C1 segment of cervical spinal cord (tissue), 14 donors: ENCODE measurements at places on chromosomes 3 and 15.
A peak's percentile ranks its signal among the peaks of the same experiment; 100 is the strongest.

- no peak for DNase-seq
These were observed 150.5 kb downstream of the RSRC1 start for GRCh38 chr3:158260392-158260791.

DNA sequence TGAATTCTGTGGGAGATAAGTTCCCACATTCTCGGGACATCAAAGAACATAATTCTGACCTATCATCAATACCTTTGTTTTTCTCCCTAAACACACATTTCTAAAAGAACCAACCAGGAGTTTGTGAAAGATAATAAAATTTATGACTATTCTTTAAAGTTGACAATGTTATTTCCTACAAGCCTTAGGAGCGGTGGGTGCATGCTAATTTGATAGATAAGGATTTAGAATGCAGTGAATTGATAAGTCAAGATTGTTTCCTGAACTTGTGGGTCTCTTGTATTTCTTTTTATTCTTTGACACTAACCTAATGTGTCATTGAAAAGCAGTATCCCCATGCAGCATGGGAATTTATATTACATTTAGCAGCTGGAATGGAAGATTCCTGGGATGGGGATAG is 10.3 kb upstream of the UBE2E2 start:
- DNase-seq: no peak

DNA sequence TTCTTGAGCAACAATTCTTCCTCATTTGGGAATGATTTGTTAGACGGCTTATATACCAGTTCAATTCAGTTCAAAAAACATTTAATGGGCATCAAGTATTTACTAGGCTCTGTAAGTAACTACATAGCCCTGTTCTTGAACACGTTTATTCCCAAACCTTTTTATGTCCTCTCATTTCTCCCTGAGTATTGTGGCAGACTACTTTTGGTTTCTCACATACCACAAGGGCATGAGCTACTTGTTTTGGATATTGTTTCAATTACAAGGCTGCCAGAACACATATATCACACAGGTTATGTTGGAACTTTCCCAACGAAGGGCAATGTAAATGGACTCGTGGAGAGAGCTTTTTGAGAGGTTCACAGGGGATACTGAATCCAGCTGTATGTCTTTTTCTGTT is 363.8 kb upstream of the NAALADL2 start:
- DNase-seq: no peak

DNA sequence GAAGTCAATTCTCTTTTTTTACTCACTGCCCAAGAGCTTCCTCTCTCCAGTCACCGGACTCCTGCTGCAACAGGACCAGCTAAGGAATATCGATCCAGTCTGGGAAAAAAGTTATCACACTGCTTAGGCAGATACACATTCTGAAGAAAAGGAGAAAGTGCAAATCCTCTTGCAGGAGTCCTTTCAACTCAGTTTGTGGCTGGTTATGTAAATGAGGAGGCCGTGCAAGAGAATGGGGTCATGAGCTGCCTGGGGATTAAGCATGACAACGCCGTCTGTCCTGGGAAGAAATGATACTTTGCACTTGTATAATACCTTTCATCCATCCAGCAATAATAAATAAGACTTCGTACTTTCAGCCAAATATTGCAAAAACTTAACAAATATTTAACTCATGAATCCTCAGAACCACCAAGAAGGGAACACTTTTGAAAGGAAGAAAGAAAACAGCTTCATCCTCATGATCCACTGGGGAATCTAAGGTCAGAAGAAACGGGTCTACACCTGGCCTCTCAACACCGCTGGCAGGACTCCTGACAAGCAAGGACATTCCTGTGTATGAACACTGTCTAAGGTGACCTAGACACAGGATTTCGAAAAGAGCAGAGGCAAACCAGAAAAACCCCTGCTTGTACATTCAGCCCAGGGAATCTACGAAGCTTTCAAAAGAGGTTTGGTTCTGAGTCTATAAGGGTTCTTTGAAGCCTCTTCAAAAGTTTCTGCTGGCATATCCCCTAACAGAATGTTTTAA is 13.1 kb upstream of the WWTR1 start:
- no peak for DNase-seq

DNA sequence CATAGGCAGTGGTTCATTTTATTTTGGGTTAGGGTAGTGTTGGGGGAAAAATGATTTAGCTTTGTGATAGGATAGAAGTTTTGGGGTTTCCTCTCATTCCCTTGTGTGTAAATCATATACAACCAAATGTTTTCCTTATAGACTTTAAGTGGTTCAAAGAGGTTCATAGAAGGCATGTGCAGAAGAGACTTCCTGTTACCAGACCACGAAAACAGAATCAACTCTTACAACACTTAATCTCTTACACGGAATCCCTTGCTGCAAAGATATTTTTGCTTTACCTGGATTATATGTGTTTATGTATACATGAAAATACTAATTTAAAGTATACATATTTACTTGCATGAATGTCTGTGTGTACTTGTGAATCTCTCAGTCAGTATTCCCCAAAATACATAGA is 2.9 kb downstream of the TMOD2 start:
- no peak for DNase-seq

- DNase-seq: no peak
These were observed 398.6 kb upstream of the WNT5A start for GRCh38 chr3:55885721-55886120.

DNA sequence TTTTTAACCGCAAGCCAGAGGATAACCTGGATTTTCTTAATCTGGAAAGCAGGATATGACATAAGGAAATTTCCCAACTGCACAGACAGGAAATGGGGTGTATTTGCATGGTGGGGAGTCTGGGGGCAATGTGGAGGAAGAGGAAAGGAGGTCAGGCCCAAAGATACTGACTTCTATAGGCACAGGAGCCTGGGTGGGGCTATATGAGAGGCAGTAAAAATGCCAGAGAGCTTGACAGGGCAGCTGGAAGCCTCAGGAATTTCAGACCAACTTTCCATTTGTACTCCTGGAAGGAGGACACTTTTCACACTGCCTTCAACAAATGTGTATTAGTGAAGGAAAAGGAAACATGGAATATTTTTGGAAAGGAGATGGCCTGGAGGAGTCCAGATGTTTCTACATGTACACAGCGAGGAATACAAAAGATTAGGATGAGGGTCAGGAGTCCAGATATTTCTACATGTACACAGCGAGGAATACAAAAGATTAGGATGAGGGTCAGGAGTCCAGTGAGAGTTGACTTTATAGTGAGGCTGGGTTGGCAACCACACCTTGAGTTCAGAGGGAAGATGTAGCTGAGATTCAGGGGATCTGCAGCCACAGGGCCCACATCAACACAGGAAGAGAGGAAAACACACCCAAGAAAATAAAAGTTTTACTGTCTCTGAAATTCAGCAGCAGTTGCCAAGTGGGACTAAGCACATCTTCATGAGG is 111.9 kb upstream of the PTPRG start:
- DNase-seq: no peak

GRCh38 chr15:33168444-33168843 is 26.1 kb downstream of the FMN1 start:
- DNase-seq: no peak

GRCh38 chr3:169999433-169999832 is 32.8 kb downstream of the SEC62 start:
- no peak for DNase-seq

- peak; percentile 2 for DNase-seq
These were observed 903.7 kb downstream of the EPHA3 start for GRCh38 chr3:90011131-90011530.

GRCh38 chr3:125302932-125303331 is 72.2 kb downstream of the ZNF148 start:
- no peak for DNase-seq

- DNase-seq: no peak
These were observed 266.7 kb downstream of the CNTN3 start for GRCh38 chr3:74347563-74348268.

- DNase-seq: no peak
These were observed 12.6 kb downstream of the ACOX2 start for GRCh38 chr3:58524326-58524888.

GRCh38 chr15:82663186-82663600 is 16.0 kb upstream of the CPEB1 start:
- DNase-seq: no peak

- DNase-seq: peak; percentile 61
These were observed 15.9 kb downstream of the ABHD2 start for GRCh38 chr15:89104172-89104564.

DNA sequence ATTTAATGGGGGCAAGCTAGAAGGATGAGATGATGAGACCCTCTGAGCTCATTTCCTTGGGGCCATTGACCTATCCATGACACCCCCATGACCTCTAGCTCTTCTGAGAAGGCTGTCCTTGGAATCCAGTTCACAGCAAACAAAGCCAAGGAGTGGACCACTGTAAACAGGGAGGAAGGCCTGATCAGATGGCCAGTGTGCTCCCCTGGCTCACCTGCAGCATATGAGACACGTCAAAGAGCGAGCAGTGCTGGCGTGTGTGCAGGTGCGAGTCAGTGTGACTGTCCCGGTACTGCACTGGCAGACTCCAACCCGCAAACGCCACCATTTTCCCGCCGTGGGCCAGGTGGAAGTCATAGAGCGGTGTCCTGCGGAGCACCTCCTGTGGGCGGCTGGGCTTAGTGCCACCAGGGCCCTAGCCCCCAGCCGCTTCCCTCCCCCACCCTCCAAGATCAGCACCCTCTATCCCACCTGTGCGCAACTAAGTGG is 339 bp downstream of the AMT start:
- DNase-seq: no peak

DNA sequence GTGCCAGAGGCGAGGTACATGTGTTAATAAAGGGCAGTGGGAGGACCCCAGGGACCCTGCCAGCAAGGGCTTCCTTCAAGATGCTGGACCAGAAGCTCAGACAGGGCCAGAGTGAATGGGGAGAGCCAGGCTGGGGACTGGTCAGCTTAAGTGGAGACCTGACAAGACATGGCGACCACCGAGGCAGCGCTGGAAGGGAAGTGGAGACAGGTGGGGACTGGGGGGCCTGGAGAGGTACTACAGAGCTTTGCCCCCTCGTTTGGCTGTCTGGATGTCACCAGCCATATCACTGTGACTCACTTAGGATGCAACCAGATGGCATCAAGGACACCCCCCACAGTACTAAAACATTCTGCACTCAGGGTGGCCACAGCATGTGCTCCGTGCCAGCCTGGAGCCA is 97.9 kb downstream of the ADCY5 start:
- no peak for DNase-seq

GRCh38 chr15:40477642-40478327 is 7.0 kb downstream of the CHST14 start:
- no peak for DNase-seq

- no peak for DNase-seq
These were observed 46.8 kb downstream of the SST start for GRCh38 chr3:187623285-187623814.

- no peak for DNase-seq
These were observed 690.6 kb downstream of the MCTP2 start for GRCh38 chr15:94921936-94922335.

GRCh38 chr3:42710323-42711021 is 7.9 kb upstream of the HHATL start:
- no peak for DNase-seq

GRCh38 chr3:31750341-31750740 is 217.6 kb downstream of the STT3B start:
- DNase-seq: no peak
